ENCODE measurements at places on chromosomes 7 and 10. TPM values are rescaled to one million over a fixed set of nuclear protein-coding genes. Genes with fewer than 3 reads are reported as not detected.

Gene IRF5
- 3.2 TPM for polyA plus RNA-seq

Gene PCGF5
- 14.6 TPM for polyA plus RNA-seq

DNA sequence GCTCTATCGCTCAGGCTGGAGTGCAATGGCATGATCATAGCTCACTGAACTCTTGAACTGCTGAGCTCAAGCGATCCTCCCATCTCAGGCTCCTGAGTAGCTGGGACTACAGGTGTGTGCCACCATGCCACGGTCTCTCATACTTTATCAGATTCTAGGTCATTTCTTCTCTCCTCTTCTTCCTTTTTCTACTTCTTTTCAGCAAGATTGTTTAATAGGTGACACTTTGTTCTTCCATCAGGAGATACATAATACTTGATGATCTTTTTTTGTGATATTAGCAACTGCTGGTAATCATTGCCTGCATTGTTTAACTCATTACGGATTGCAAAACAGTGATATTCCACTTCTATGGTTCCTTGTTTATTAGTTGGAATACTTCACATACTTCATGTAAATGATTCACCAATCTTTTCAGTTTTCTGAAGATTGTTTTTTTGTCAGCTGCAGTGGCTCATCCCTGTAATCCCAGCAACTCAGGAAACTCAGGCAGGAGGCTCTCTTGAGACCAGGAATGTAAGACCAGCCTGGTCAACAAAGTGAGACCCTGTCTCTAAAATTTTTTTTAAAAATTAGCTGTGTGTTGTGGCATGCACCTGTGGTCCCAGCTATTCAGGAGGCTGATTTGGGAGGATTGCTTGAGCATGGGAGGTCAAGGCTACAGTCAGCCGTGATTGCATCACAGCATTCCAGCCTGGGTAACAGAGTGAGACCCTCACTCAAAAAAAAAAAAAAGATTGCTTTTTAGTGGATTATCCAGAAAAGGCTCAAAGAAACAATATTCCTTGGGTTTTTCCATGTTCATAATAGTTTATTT, 36.2 kb upstream of the CHST3 start:
- no peak for DNase-seq

DNA sequence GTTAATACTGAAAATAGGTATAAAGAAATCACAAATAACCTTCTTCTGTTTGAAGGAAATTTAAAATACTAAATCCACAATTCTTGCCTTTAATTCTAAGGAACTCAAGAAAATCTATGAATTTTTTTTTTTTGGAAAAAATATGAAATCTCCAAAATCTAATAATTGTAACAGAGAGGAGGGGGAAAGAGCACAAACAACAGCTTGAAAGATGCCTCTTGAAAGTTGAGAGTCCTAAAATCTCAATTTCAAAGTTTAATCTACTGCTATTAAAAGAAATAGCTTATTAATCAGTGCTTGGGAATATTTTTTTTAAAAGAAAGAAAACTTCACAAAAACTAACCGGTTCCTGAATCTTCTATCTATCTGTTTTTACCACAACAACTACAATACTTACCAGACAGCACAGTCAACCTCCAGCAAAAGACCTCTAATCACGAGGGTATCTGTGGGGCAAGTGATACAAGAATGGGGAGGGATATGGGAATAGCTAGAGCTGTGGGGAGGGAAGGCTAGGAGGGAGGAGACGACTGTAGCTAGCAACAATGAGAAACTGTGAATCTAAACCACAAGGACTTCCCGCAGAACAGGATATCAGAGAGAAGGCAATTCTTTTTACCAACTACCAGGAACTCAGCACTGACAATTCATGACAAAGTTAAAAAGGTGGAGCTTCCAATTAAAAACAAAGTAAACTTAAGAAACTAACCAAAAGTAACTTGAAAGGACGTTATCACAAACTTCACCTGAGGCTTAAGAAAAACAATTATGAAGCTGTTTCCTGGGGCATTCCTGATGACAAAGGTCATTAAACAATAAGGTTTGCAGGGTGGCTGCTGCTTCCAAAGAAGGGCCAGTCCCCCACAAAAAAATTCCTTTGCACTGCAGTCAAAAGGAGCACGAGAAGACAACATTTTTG, at the start of gene USP54:
USP54 (minus strand) TSS at position 462 of the 919 bp plus-strand sequence. CDS start 15,684 bp downstream, outside the sequence.
- no peak for DNase-seq

GRCh38 chr7:96040250-96040772, 268.0 kb downstream of the DYNC1I1 start:
- no peak for DNase-seq

DNA sequence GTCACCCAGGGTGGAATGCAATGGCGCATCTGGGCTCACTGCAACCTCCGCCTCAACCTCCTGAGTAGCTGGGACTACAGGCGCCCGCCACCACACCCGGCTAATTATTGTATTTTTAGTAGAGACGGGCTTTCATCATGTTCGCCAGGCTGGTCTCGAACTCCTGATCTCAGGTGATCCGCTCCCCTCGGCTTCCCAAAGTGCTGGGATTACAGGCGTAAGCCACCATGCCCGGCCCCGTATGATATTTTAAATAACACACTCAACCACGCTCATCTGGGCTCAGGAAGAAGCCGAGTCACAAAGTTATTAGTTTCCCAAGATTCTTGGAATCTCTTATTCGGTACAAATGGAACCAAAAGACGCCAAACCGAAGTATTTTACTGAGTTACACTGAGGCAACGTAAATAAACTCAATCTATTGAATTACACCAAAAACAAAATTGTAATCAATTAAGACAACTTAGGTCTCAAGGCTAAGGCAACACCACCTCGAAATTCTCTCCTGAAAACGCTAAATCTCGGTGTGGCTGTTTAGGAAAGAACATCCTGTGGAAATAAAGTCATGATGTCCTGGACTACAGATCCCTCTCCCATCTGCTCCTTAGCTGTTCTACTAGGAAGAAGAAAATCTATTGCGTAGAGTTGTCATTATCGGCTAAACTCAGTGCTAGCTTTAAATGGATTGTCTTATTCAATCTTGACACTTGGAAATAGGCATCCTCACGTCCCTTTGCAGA, 910 bp downstream of the ARHGAP19 start:
- no peak for DNase-seq

GRCh38 chr10:35388682-35389081, 52.4 kb downstream of the CCNY start:
- no peak for DNase-seq

All from forelimb muscle (tissue), 1 donor.